Effector memory CD8-positive, alpha-beta T cell (primary cell): ENCODE measurements at places on chromosomes 3 and 15.

DNA sequence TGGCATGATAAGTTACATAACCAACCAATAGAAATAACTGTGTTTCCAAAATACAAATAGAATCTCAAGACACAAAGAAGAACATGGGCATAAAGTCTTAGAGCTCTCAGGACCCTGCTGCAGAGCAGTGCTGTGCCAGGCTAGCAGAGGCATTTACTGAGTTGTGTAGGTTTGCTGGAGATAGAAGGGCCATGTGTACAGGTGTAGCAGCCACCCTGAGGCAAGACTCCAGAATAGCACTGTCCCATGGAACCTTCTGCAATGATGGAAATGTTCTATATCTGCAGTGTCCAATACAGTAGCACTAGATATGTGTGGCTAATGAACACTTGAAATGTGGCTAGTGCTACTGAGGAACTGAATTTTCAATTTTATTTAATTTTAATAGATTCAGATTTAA is 267.0 kb upstream of the UMPS start:
- DNase-seq: no peak
- H3K36me3 ChIP-seq: no peaks in the 10 kb centered on the region
- no peaks in the 10 kb centered on the region for H3K4me1 ChIP-seq
- no peak overlapping the region for H3K4me3 ChIP-seq

- no peak overlapping the region for H3K4me3 ChIP-seq
- no peaks in the 10 kb centered on the region for H3K4me1 ChIP-seq
- no peaks in the 10 kb centered on the region for H3K27me3 ChIP-seq
- DNase-seq: no peak
- H3K36me3 ChIP-seq: peaks cover 3% of the 10 kb centered on the region
Measured at GRCh38 chr3:55947406-55947805, 460.3 kb upstream of the WNT5A start.

DNA sequence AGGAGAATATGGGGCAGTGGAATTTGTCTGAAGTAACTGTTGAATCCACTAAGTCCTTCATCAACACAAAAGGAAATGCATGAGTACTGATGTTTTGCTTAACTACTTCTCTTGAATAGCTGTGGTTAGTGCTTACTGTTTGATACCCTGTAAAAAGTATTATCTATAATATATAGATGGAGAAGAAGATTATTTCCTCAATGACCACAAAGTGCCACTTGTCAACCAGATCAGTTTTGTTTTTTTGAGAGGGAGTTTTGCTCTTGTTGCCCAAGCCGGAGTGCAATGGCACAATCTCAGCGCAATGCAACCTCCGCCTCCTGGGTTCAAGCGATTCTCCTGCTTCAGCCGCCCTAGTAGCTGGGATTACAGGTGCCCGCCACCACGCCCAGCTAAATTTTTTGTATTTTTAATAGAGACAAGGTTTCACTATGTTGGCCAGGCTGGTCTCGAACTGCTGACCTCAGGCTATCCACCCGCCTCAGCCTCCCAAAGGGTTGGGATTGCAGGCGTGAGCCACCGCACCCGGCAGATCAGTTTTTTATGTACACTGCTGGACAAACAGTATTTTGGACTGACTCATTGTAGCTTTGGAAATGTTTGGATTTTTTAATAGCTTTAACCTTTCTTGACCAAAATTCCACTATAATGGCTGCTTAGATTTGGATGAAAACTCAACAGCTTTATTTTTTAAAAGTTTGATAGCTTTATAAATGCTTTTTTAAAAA is 1.5 kb upstream of the RPLP1 start:
- H3K36me3 ChIP-seq: peaks cover 41% of the 10 kb centered on the region
- peaks cover 30% of the 10 kb centered on the region for H3K4me1 ChIP-seq
- no peaks in the 10 kb centered on the region for H3K27me3 ChIP-seq
- H3K27ac ChIP-seq: peak overlapping the region; percentile 96
- DNase-seq: no peak
- H3K4me3 ChIP-seq: peak overlapping the region; percentile 94

DNA sequence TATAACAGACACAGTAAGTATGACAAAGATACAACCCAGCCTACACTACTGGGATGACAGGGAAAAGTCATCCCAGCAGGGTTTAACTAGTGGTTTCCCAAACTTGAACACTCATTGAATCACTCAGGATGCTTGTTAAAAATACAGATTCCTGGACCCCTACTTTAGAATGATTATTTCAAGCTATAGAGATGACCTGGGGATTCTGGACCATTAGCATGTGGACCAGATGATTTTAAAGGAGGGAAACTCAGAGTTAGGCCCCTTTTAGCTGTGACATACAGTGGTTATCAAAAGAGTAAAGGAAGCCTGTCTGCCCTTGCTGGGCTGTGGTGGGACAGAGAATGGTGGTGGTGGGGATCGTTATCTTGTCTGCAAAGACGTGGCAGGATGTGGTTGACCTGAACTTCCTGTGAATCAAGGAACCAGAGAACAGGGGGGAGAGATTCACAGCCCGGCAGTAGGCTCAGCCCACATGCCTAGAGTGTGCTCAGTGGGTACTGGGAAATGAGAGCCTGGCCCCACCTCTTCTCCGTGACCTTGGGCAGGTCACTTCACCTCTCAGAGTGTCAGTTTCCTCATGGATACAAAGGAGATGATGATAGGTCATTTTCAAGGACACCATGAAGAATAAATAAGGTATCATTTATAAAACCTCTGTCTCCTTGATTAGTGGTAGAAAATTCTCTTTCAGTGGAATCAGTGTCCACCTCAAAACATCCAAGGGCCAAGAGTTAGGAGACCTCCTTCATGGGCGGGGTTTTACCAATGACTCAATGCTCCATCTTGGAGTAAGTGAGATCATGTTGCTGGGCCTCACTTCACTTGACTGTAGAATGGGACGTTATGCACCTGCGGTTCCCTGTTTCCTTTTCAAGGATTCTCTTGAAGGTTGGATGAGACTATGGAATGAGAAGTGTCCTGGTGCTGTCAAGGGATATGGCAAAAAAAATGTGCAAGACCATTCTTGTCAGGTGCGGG is 306.5 kb downstream of the RPLP1 start:
- H3K4me1 ChIP-seq: peaks cover 78% of the 10 kb centered on the region
- peak overlapping the region; percentile 69 for H3K4me3 ChIP-seq
- peak overlapping the region; percentile 80 for H3K27ac ChIP-seq
- H3K36me3 ChIP-seq: peaks cover 9% of the 10 kb centered on the region

GRCh38 chr3:39783680-39784079 is 25.7 kb upstream of the MYRIP start:
- no peak overlapping the region for H3K27ac ChIP-seq
- no peaks in the 10 kb centered on the region for H3K4me1 ChIP-seq
- no peaks in the 10 kb centered on the region for H3K36me3 ChIP-seq
- DNase-seq: no peak
- peaks cover 10% of the 10 kb centered on the region for H3K27me3 ChIP-seq

DNA sequence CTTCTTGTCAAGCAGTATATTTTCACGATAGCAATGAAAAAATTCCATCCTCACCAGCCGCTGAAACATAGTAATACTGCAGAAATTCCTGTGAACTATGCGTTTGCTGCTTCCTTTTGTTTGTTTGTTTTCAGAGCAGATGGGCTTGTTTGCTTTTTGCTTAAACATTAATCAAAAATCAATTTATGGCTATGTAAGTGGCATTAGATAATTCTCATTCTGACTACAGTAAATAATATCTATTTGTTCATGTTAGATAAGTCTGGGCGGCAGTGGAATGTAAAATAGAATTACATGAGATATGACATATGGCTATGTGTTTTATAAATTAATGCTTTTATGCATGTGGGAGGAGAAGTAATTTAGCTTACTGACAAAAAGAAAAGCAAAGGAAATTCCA is 163.7 kb downstream of the PGPEP1L start:
- peaks cover 18% of the 10 kb centered on the region for H3K27me3 ChIP-seq
- no peak overlapping the region for H3K27ac ChIP-seq
- H3K36me3 ChIP-seq: no peaks in the 10 kb centered on the region
- no peak overlapping the region for H3K4me3 ChIP-seq

DNA sequence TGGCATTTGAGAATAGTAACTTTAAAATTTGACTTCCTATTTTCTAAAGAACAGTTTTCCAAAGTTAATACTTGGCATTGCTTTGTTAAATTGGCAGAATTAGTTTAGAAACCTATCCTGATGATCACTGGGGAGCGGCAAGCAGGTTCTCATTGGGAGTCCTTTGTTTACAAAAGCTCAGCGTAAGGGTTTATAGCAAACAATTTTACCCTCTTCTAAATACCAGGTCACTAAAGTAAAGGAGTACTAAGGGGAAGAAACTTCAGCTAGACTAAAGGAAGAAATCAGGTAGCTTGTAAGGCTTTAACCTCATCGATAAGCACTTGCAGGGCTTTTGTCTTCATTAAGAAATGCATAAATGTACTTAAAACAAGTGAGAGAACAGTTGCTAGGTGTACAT is 18.2 kb downstream of the TSC22D2 start:
- DNase-seq: no peak
- peaks cover 4% of the 10 kb centered on the region for H3K36me3 ChIP-seq
- no peak overlapping the region for H3K4me3 ChIP-seq
- H3K4me1 ChIP-seq: peaks cover 64% of the 10 kb centered on the region
- no peaks in the 10 kb centered on the region for H3K27me3 ChIP-seq

- no peaks in the 10 kb centered on the region for H3K36me3 ChIP-seq
- no peak overlapping the region for H3K27ac ChIP-seq
- no peaks in the 10 kb centered on the region for H3K4me1 ChIP-seq
- no peaks in the 10 kb centered on the region for H3K27me3 ChIP-seq
- DNase-seq: no peak
- no peak overlapping the region for H3K4me3 ChIP-seq
Measured at GRCh38 chr15:97126553-97127233, 796.2 kb downstream of the NR2F2 start.

DNA sequence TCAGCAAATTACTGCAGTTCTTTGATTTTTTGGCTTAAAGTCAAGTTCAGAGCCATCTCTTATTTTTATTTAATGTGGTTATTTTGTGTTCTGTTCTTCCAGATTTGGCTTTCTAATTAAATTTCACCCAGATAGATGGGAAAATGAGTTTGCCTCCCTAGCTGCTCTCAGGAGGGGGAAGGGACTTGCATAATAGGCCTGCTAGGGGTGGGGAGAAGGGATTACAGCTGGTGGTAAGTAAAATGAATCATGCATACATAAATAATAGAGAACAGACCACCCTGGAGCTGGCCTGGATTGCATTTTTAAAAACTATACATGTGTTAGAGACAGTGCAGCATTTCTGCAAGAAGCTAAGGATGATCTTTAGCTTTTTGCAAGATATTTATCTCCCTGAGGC is 3.9 kb upstream of the PXYLP1 start:
- no peaks in the 10 kb centered on the region for H3K27me3 ChIP-seq
- peaks cover 19% of the 10 kb centered on the region for H3K4me1 ChIP-seq
- H3K4me3 ChIP-seq: no peak overlapping the region

- DNase-seq: no peak
- H3K36me3 ChIP-seq: no peaks in the 10 kb centered on the region
- no peaks in the 10 kb centered on the region for H3K4me1 ChIP-seq
- H3K4me3 ChIP-seq: no peak overlapping the region
- H3K27ac ChIP-seq: no peak overlapping the region
Measured at GRCh38 chr15:33766389-33766788, 201.9 kb upstream of the CHRM5 start.

GRCh38 chr3:48222616-48223513 is at the start of gene CAMP:
Gene CAMP (plus strand): TSS chr3:48223495. CDS start chr3:48223512, 17 bp downstream.
- H3K27me3 ChIP-seq: no peaks in the 10 kb centered on the region
- peaks cover 4% of the 10 kb centered on the region for H3K4me1 ChIP-seq
- DNase-seq: no peak
- H3K4me3 ChIP-seq: no peak within 1 kb of the TSS

DNA sequence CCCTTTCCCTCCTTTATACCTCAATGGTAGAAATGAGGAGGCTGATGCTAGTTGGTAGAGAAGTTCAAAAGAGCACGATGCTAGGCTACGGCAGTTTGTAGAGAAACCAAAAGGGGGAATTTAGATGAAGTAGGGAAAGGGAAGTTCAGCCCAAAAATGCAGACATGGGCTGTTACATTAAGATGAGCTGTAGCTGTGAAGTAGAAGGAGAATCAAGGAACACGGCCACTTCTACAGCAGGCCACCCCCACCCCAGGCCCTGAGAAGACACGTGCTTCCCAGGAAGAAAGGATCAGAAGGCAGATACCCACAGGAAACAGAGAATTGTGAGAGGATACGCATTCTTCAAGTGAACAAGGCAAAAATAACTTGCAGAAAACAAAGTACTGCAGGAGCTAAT is 2.1 kb upstream of the PARP14 start:
- peak overlapping the region; percentile 98 for H3K27ac ChIP-seq
- peak overlapping the region; percentile 3 for H3K4me3 ChIP-seq
- no peak for DNase-seq
- H3K27me3 ChIP-seq: no peaks in the 10 kb centered on the region

- no peak overlapping the region for H3K27ac ChIP-seq
- peaks cover 3% of the 10 kb centered on the region for H3K4me1 ChIP-seq
- DNase-seq: no peak
- peaks cover 30% of the 10 kb centered on the region for H3K27me3 ChIP-seq
- H3K36me3 ChIP-seq: no peaks in the 10 kb centered on the region
- no peak overlapping the region for H3K4me3 ChIP-seq
Measured at GRCh38 chr3:105355408-105356061, 11.2 kb upstream of the ALCAM start.

GRCh38 chr3:186254676-186255650 is 107.1 kb downstream of the DGKG start:
- H3K27ac ChIP-seq: no peak overlapping the region
- peaks cover 13% of the 10 kb centered on the region for H3K4me1 ChIP-seq
- no peak for DNase-seq
- H3K36me3 ChIP-seq: peaks cover 6% of the 10 kb centered on the region

DNA sequence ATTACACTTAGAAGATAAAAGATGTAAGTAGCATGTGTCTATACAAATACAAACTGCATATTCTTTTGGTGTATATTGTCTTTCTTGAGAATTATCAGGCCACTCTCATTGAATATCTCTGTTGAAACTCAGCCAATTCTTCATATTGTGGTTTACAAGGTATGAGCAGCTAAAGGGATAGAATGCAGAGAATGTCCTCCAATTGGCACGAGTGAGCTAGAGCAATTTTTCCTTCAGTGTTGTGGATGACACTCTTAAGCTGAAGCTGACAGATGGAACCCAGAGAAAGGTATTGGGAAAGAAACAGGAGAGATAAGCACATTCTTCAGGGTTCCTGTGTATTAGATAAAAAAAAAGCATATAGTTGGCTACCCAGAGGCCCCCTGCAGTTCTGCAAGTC is 453.1 kb downstream of the EPHA3 start:
- no peak overlapping the region for H3K27ac ChIP-seq
- H3K27me3 ChIP-seq: no peaks in the 10 kb centered on the region
- H3K4me1 ChIP-seq: no peaks in the 10 kb centered on the region

GRCh38 chr3:35946121-35946853 is 307.0 kb downstream of the ARPP21 start:
- no peak for DNase-seq
- H3K36me3 ChIP-seq: no peaks in the 10 kb centered on the region
- H3K4me1 ChIP-seq: no peaks in the 10 kb centered on the region
- H3K27me3 ChIP-seq: no peaks in the 10 kb centered on the region
- H3K4me3 ChIP-seq: no peak overlapping the region

DNA sequence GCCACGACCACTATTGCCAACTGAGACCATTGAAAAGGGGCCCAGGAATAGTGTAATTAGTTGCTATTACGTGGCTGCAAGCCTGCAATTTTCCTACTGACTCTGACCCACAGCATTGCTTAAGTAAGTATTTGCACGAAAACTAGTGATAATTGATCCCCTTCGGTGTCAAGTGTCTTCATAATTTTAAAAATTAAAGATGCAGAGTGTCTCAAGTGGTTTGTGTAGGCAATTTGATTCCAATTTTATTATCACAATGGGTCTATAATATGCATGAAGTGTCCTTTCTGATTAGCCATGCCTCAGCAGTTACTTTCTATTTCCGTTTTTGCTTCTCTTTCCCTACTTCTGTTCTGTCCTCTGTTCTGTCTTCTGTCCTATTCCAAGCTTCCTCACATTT is 259.2 kb downstream of the C3orf38 start:
- H3K27ac ChIP-seq: no peak overlapping the region
- H3K27me3 ChIP-seq: no peaks in the 10 kb centered on the region
- no peak overlapping the region for H3K4me3 ChIP-seq
- H3K4me1 ChIP-seq: no peaks in the 10 kb centered on the region
- no peaks in the 10 kb centered on the region for H3K36me3 ChIP-seq
